ENCODE measurements at places on chromosomes 1 and 21.

- no peak for DNase-seq
Observed at GRCh38 chr1:21520899-21521716, 11.9 kb downstream of the ALPL start.

DNA sequence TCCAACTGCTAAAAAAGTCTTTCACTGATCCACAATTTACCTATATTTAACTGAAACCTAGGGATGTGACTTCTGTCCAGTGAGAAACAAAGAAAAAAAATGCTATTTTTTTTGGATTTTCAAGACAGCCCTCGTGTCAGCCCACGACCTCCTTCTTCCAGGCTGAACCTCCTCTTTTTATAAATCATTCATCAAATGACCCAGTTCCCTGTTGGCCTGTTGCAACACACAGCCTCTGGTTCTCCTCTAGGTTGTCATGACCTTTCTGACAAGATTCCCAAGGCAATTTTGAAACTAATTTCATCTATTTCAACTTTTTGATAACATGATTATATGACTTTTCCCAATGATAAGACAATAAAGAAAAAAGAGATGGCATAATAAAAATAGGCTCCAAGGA, 74.6 kb downstream of the PGBD5 start:
- DNase-seq = no peak

GRCh38 chr1:154546264-154547063, 12.0 kb downstream of the UBE2Q1 start:
- no peak for DNase-seq

- DNase-seq = no peak
Observed at GRCh38 chr1:198121056-198121826, 35.6 kb upstream of the NEK7 start.

DNA sequence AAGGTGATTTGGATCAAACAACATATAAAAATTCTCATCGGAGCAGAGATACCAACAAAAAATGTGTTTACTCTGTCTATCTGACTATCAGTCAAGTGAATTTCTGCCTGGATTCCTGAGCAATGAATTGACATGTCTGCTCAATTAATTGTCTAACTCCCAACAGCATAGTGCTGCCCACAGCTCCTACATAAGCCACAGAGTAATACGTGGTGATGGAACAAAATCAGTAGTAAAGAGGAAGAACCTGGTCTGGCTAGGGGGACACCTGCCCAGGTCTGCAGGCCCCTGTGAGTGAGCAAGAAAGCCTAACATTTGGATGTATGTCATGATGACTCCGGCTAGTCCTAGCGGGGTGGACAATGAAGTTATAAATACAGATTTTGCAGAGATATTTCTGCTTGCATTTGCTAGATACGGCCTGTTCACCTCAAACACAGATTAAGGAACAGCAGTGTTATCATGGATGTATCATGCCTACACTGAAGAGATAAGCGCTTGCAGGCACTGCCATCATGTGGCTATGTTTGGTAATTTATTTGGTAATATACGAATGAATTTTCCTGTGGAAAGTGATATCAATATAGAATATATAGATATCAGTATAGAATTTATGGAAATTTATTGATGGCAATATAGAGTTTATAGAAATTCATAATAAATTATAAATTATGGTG, 69.6 kb upstream of the LRRC8B start:
- DNase-seq = peak; percentile 19

GRCh38 chr1:17837233-17838030, 82.3 kb downstream of the ACTL8 start:
- DNase-seq = no peak

DNA sequence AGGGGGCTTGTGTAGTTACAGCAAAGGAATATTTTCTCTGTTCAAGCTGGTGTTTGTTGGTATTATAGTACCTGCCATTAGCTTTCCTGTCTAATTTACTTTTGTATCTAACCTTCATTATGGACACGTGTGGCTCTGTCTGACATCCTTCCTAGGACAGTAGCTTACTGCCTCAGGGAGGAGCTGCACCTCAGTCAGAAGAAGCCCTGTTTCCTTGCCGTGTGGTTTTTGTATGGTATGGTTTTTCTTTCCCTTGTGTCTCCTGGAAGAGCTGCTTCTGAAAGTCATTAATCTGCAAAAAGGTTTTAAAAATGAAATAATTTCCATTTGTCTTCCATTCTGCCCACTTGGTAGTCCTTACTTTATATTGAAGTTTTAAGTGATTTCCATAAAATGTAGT, 17.4 kb upstream of the CRB1 start:
- DNase-seq = no peak

GRCh38 chr1:43885279-43885801, 48.3 kb upstream of the ARTN start:
- DNase-seq = no peak

- no peak for DNase-seq
Observed at GRCh38 chr1:46369542-46370213, 24.4 kb upstream of the FAAH start.

GRCh38 chr1:41025979-41026819, 4.7 kb upstream of the SLFNL1 start:
- no peak for DNase-seq

DNA sequence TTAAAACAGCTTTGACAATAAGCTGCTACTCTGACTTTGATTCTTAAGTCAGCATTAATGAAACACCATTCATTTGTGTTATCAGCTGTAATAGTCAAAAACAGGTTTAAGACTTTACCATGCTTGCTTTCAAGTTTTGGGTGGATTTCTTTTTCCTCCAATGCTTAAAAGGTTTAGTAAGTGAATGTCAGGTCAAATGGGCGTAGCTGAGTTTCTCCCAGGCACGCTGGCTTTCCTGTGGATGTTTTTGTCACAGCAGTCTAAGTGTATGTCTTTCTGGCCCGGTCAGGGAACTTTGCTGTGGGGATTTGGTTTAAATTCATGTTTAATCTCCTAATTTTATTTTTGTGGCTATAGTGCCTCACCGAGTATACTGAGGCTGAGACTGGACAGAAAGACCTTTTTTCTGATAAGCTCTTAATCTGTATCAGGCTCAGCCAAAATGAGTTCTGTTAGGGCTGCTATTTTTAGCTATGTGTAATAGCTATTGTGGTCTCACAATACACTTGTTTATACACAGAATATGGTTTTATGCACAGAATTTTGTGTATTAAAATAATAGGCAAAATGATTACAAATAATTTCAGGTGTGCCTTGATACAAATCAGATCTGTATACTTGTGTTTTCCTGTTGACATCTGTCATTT, 292.8 kb downstream of the DISC1 start:
- DNase-seq = no peak

DNA sequence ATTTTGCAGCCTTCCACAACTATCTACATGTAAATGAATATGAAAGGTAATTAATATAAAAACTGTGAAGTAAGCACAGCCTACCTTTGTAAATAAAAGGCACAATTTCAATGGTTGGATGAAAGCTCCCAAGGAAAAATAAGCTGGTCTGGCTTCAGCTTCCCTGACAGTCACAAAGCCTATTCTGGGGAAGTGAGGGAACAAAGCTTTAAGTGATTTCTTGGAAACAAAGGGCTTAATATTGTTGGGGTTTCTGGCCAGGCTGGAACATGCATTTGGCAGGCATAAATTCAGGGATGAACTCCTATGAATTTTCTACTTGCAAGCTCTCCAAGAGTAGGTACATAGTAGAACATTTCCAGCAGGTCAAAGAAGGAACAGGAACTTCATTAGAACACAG, 17.3 kb downstream of the BCAS2 start:
- DNase-seq = no peak

DNA sequence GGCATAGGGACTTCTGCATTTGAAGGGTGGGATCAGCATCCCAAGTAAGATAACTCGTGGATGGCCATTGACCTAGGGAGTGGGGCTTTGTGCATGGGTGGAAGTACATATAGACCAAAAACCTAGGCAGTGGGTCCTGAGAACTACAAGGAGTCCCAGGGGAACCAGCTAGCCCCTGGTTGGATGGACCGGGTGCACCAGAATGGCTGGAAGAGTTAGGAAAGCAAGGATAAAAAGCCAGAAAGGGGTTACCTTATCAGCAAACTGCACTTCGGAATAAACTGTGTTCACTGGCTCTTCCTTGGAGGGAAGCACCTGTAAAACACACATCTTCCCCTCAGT, 26.6 kb upstream of the SLAMF6 start:
- DNase-seq = no peak

DNA sequence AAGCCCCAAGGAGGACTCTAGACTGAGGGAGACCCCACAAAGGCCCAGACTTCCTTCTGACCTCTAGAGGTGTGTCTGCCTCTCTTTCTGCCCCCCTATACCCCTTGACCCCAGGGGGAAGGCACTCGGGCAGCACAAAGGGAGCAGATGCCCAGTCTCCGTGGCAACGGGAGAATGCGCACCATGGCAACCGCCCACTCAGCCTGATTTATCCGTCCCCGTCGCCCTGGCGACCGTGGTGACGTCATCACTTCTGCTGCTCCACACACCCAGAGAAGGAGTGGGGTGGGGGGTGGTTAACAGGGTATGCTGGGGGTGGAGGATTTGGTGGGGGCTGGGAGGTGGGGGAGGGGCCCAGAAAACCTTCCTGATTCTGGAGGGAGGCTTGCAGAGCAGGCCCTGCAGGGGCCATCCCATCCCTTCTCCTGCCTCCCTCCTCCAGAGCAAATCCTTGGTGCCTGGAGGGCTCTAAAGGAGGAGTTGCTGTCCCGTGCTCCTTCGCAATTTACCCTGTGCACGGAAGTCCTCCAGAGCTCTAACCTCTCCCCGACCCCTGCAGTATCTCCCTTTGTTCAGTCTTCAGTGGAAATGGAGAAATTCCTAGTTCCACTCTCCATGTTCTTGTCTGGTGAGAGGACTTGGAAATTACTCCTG, 6.3 kb downstream of the CELF3 start:
- DNase-seq = no peak

GRCh38 chr1:103266036-103266435, 157.7 kb upstream of the COL11A1 start:
- DNase-seq = no peak

DNA sequence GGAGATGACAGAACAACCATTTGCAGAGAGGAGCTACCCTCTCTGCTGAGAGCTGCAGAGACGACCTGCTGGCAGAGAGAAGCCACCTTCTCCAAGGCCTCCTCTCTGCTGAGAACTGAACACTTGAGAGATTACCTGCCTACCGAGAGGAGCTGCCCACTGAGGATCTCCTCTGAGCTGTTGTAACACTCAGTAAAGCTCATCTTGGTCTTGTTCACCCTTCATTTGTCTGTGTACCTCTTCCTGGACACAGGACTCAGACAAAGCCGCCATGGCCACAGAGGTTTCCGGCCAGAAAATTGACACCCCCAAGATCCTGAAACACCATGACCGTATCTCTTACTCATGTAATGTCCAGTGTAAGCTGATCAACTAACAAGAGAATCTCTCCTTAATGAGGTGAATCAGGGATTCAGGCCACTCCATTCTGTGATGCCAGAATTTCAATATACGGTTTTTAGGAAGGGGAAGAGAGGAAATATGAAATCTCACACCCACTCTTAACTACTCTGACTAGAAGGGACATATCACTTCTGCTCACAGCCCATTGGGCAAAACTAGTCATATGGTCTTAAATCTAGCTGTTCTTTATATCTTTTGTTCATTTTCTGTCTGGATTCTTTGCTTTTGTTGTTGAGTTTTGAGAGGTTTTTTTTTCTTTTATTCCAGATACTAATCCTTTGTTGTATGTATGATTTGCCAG, 83.8 kb downstream of the RHOU start:
- DNase-seq = no peak

GRCh38 chr1:211830328-211831142, at the start of gene LPGAT1:
LPGAT1 (minus strand) TSS chr1:211830763; CDS start chr1:211829296, 1,467 bp downstream.
- DNase-seq = peak; percentile 64

GRCh38 chr21:41928621-41929220, 25.1 kb downstream of the C2CD2 start:
- no peak for DNase-seq

DNA sequence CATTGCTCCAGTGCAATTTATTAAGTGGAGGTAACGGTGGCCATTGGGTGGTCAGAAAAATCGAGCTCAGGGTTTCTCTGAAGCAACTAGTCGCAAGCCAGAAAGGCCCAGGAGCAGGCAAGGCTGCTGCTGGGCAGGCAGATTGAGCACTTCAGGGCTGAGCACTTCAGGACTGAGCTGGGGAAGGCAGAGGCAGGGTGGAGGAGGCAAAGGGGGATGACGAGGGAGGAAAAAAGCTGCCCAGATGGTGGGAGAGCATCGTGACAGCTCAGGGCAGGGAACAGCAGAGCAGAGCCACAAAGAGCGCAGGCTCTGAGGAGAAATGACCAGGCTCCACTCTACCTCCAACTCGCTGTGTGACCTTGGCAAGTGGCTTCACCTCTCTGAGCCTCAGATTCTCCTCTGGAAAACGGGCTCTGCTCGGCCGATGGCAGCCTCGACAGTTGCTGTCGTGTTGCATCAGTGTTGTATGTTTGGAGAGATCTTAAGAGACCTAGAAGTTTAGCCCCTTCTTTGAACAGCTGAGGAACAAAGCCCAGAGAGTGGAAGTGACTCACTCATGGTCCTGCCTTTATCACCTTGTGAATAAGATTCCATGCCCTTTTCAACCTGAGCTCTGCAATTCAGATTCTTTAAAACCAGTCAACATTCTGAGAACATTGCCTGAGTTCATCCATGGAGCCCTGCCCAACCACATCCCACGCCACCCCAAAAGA, 141.4 kb downstream of the SYF2 start:
- no peak for DNase-seq
